Choroid plexus epithelial cell (primary cell): ENCODE measurements at places on chromosomes 7 and 10.

GRCh38 chr10:99631496-99631895, 11.3 kb upstream of the SLC25A28 start:
- peak; percentile 34 for DNase-seq

- no peak for DNase-seq
Measured at GRCh38 chr10:21493784-21494183, 31.7 kb downstream of the SKIDA1 start.

DNA sequence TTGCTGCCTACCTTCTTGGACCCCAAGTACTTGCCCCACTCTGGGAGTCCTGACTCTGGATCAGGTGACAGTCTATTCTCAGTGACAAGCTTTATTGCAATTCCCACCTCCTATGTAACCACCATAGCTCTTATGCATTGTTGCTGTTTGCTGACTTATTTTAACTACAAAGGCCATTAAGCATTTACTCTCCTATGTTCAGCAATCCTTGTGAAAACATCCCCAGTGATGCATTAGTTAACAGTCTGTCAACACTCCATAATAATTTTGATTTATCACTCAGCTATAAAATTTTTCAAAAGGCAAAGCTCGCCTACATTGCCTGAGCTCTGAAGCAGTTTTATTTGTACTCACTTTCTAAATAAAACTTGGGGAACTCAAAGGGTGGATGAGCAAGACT, 871.8 kb upstream of the SORCS1 start:
- DNase-seq: no peak

- no peak for DNase-seq
Measured at GRCh38 chr7:92425311-92425947, 21.9 kb upstream of the GATAD1 start.

DNA sequence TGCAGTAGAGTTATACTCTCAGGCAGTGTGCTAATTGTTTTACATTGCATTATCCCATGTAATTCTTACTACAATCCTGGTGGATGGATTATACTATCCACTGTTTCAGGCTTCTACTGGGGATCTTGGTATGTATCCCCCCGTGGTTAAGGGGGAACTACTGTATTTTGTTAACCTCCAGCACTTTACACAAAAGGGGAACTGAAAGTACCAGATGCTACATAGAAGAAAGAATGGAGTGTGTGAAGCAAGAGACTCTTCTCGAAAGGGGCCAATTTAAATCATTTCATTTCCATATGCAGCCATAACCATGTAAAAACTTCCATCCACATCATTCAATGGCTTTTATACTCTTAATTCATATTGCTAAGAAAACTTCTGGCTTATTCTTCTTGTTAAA, 69.4 kb downstream of the C1GALT1 start:
- DNase-seq: no peak

DNA sequence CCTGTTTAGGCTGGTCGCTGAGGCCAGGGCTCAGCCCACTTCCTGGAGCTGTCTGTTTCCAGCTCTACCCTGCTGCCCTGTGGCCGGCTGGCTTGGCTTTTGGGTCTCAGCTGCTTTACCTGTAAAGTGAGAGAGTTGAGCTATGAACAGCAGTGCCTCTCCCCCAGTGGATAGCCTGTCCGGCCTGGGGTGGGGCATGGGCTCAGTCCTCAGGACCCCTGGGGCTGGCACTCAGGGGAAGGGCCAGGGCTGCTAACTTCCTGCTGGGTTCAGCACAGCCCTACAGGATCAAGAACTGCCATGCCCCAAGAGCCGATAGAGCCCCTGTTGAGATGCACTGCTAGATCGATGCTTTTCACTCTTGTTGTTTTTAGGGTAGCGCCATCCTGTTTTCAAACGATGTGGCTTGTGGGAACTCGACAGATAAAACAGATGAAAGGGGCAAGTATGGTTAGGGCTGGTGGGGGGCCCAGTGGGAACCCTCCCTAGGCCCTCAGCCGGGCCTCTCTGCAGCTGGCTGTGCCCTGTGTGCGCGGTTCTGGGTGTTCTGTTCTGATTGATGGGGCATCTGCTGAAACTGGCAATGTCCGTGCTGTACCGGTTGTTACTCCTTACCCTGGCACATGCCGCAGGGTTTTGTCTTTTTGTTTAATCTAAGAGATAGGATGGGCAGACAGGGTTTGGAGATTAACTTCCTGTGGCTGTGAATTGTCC, 10.0 kb upstream of the SFRP5 start:
- no peak for DNase-seq

DNA sequence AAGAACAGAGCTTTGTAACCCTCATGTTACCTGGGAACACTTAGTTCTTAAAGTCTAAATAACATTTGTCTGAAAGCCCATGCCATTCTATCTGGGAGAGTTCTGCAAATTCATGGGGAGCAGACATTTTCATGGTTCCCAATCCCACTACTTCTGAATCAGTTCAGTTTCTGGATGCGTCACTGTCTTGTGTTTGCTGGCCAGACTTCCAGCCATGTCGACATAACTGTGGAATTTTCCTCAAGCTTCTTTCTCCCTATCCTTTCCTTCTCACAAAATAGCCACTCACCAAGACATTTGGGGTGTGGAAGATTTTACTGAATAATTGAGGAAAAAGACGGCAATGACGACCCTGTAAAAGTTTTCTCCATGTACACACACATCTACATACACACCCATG, 272.5 kb downstream of the NEBL start:
- DNase-seq: no peak

DNA sequence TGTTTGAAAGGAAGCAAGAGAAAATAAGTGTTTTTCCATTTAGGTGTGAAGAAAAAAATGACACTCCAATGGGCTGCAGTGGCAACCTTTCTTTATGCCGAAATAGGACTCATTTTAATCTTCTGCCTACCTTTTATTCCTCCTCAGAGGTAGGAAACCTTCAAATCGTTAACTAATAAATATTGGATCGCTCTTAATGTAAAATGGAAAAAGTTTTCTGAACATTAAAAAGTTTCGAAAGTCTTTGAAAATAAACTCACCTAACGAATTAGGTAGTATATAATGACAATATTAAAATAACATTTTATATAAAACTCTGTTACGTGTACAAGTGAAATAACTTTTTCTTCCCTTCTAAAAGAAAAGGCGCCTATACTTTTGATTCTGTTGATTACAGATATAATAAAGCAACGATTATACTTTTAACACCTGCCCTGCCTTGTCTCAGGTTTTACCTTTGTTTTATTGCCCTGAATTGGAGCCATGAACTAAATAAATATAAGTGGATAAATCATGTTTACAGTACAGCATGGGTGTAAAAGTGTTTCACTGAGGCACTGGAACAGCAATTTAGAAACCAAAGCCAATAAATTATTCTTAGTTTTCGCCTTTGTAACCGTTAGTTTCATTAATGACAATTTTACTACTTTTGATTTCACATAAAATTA, 804 bp downstream of the BCAP29 start:
- DNase-seq: no peak

GRCh38 chr7:94507962-94508361, 1.6 kb upstream of the CASD1 start:
- no peak for DNase-seq

DNA sequence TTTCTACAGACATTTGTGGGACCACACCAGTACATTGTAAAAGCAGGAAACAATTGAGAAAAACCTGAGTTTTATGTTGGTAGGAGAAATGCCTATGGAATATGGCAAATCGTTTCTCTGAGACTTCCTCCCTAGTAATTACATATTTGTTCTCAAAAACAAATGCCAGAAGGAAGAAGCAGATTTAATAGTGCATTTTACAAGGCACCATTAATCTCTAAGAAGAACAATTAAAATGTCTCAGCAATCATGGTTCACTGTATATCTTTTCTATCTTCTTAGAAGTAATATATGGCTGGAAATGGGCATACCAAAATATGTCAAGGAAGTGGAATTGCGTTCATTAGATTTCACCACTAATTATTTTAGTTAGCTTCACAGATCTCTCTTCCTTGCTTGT, 13.3 kb downstream of the CAV1 start:
- no peak for DNase-seq

DNA sequence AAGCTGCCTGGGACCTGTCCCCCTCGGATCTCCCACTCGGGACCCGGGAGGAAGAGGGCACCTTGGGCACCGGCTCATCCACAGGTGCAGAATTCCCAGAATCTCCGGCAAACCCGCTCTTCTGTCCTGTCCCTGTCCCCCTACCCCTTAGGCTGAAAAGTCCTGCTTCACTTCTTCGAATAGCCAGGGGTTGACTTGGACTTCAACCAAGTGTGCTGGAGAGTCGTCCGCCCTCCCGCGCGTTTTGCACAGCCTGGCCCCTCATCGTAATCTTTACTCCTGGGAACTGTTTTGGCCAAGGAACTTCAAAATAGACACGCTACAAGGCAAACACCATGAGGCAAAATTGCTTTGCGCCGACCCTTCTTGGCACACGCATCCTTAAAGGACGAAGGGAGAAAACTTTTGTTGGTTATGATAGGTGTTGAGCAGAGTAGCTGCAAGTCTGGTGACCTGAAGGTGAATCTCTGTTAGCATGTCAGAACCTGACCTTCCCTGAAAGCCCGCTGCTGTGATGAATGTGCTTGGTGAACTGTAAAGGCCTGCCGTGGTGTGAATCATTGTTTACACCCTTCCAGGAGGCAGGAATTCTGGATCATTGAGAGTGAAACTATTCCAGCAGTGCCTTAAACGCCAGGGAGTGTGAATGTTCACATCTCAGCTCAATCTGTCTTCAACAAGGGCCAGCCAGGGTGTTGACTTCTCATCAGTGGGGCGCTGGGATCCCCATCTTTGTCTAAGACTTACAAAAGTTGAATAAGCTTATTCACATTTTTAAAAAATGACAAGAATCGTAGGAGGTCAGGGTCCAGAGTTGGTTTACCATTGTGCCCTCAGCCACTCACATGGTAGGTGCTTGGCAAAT, 589 bp upstream of the RAPGEF5 start:
- no peak for DNase-seq

DNA sequence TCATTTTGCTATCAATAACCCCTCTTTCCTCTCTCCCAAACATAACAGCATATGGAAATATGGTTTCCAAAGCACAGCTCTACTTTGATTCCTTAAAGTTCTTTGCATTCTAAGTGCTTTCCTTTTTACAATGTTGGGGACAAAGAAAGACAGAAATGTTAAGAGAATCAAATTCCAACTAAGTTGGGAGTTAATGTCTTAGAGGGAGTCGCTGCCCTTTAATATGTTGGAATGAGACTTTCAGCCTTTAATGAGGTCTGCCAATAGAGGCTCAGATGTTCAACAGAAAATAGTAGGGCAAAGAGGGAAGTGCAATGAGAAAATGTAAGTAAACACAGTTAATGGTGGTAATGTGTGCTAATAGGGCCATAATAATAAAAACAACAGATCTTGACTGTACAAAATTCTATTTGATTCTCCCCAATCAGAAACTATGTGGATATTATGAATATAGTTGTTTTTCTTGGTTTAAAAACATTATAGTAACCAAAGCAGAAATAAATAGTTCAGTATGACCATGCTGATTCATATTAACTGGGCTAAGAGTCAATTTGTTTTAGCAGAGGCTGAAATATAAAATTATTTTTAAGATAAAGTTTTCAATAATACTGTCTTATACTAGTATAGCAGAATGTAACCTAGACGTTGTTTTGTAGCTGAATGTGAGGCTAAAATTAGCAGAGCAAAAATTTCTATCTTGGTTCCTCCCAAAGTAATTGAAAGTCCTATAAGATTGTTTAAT, 10.3 kb downstream of the HYCC1 start:
- DNase-seq: no peak

DNA sequence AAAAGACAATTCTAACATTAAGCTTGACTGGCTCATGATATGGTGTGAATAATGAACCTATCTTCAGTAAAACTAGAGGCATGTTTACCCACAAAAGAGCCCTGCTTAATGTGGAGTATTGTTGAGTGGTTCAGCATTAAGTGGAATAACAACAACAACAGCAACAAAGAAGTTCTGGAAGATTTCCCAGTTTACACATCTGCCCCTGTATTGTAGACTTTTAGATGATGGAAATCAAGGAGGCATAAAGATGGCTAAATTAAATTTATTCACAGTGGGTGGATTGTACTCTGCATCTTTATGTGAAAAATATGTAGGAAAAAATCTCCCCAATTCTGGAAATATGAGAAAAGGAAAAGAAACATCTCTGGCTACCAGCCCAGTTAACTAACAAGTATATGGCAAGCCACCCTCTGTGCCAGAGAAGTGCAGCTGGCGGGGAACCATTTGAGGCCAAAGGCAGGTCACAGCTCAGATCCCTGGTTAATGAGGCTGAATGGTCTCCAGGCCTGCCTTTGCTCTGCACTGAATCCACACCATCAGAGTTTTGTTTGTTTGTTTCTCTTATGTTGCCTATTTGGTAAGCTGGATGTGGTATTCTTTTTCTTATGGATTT, 186.0 kb downstream of the SEMA3D start:
- DNase-seq: no peak

DNA sequence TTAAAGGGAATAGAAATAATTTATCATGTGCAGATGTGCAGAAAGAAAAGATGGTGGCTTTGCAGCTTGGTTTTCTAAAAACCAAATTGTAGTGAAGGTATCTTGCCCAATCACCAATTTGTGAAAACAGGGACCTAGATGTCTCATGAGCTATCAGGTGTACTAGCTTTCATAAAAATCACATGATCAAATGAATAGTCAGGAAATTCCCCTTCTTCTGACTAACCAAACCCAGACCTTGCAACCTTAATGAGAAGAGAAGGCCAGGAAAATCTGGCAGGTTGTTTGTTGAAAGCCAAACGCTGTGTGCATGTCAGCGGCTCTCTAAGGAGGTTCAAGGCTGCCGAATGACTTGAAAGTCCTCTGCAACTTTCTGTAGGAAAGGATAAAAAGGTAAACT, 304.4 kb upstream of the NRP1 start:
- DNase-seq: no peak

- DNase-seq: peak; percentile 3
Measured at GRCh38 chr7:103499976-103500375, 54.0 kb upstream of the SLC26A5 start.

GRCh38 chr10:73628405-73628804, 12.9 kb downstream of the MYOZ1 start:
- no peak for DNase-seq

GRCh38 chr7:69619635-69620034, 21.4 kb downstream of the AUTS2 start:
- no peak for DNase-seq

DNA sequence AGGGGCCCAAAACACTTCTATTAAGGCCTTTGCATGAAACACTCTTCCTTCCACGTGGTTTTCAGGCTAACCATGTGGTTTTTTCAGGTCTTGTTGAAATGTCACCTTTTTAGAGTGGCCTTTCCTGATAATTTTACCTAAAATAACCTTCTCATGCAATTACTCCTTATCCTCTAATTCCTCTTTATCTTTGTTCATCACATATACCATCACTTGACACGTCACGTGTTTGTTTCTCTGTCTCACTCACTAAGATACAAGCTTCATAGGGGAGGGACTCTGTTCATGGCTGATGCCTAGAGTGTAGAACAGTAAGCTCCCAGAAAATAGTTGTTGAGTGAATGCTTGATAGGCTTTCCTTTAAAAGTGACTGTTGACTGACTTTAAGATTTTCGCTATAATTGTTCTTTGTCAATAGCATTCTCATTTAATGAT, 63.7 kb downstream of the ST7 start:
- DNase-seq: no peak

- no peak for DNase-seq
Measured at GRCh38 chr10:1377231-1377630, 321.0 kb downstream of the WDR37 start.
